ENCODE measurements at places on chromosomes 2 and 18. TPM values are rescaled to one million over a fixed set of nuclear protein-coding genes. Genes with fewer than 3 reads are reported as not detected.

Gene NYAP2
- total RNA-seq = not detected

Gene SERPINB12
- not detected for total RNA-seq

Gene AAK1
- 78.3 TPM for total RNA-seq

Gene CDK15
- total RNA-seq = 0.11 TPM

Gene TANC1
- 31.6 TPM for total RNA-seq

Gene MAPRE3
- total RNA-seq = 5.8 TPM

Gene TNFAIP6
- 572 TPM for total RNA-seq
